ENCODE measurements at places on chromosomes 2 and 18. TPM values are rescaled to one million over a fixed set of nuclear protein-coding genes. Genes with fewer than 3 reads are reported as not detected.

DNA sequence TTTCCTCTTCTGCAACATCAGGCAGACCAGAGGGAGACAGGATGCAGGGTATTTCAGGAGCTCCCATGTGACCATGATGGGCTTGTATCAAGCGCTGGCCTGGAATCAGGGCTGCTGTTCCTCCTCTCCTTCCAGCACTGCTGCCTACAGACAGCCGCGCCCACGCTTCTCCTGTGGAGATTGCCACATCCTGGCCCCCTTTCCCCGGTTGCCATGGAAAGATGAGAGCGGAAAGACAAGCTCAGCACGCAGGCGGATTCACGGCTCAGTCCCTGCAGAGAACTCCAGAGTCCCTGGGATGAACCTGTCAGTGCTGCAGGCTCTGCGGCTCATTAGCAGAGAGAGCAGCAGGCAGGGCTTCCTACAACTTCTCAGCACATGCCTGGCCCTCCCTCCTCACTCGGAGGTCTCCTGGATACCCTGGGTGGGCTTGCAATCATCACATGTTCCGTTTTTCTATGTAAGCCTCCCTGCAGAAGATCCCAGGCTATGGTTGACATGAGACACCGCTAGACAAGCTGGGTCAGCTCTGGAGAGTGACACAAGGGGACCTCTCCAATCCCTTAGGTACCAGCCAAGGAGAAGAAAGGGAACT is 497.8 kb upstream of the MYT1L start:
- H3K4me3 ChIP-seq, result no peak overlapping the region
- no peaks in the 10 kb centered on the region for H3K36me3 ChIP-seq
- H3K27ac ChIP-seq, result no peak overlapping the region
- H3K4me1 ChIP-seq, result no peaks in the 10 kb centered on the region

FTCDNL1 gene
- 3.9 TPM for polyA plus RNA-seq

- peaks cover 6% of the 10 kb centered on the region for H3K36me3 ChIP-seq
- H3K27me3 ChIP-seq, result no peaks in the 10 kb centered on the region
- no peak overlapping the region for H3K4me3 ChIP-seq
Measured at GRCh38 chr2:25316101-25316500, 25.6 kb downstream of the DNMT3A start.

DNA sequence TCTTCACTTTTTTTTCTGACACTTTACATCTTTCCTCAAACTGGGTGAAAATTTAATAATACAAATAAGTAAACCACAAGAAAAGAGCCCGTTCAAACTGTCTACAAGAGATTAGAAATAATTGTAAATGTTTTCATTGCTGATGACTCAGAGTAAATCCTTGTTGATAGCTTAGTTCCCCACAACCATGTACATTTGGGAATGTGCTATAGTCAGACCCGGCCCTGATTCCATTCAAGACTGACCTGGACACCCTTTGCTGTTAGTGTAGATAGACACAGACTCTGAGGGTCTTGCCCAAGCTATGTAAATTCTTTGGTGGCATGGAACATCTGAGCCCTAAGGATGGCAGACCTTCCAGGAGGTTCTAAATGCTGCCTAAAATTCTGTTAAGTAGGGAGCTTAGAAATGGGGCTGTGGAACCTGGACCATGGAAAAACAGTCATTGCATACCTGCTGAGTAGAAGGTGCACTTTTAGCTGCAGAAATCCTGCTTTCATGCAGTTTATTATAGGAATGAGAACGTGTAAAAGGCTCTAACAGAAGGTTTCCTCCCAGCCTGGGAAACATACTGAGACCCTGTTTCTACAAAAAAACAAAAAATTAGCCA is 3.7 kb downstream of the MALT1 start:
- DNase-seq, result no peak
- H3K4me1 ChIP-seq, result peaks cover 11% of the 10 kb centered on the region
- peak overlapping the region; percentile 95 for H3K4me3 ChIP-seq
- no peaks in the 10 kb centered on the region for H3K27me3 ChIP-seq
- H3K27ac ChIP-seq, result peak overlapping the region; percentile 7
- H3K36me3 ChIP-seq, result no peaks in the 10 kb centered on the region

- H3K4me3 ChIP-seq, result no peak overlapping the region
- no peak overlapping the region for H3K27ac ChIP-seq
- H3K36me3 ChIP-seq, result no peaks in the 10 kb centered on the region
- DNase-seq, result no peak
Measured at GRCh38 chr18:51933903-51934302, 406.1 kb upstream of the DCC start.

GRCh38 chr2:190505696-190506095 is 28.8 kb downstream of the NEMP2 start:
- H3K27me3 ChIP-seq, result no peaks in the 10 kb centered on the region
- DNase-seq, result no peak
- no peak overlapping the region for H3K27ac ChIP-seq
- H3K36me3 ChIP-seq, result peaks cover 12% of the 10 kb centered on the region

LRRTM1 gene
- not detected for polyA plus RNA-seq

DNA sequence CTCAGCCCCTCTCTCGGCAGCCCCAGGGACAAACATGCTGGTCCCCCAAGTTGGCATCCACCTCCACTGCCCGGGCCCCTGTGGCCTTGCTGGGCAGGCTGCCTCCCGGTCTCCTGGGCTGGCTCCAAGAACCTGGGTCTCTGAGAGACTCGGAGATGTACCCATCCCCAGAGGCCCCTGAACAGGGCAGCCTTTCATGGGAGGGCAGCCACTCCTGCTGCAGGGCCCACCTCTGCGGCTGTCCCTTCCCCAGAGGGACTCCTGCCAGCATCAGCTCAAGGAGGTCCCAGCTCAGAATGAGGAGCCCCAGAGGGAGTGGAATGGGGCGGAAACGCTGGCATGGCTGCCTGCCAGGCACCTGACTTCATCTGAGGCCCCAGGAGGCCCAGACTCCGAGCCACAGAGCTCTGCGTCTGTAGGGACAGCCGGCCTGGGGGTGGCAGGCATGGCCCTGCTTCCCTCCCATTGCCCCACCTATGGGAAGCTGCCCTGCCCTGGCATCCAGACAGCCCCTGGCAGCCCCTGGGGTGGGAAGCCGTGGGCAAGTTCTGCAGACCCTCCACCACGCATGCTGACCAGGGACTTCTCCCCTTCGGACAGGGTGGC is 857 bp upstream of the CROCC2 start:
- no peaks in the 10 kb centered on the region for H3K36me3 ChIP-seq
- H3K4me1 ChIP-seq, result no peaks in the 10 kb centered on the region
- no peak overlapping the region for H3K4me3 ChIP-seq
- DNase-seq, result no peak

KRTCAP3 gene
- polyA plus RNA-seq, result 0.48 TPM

DNA sequence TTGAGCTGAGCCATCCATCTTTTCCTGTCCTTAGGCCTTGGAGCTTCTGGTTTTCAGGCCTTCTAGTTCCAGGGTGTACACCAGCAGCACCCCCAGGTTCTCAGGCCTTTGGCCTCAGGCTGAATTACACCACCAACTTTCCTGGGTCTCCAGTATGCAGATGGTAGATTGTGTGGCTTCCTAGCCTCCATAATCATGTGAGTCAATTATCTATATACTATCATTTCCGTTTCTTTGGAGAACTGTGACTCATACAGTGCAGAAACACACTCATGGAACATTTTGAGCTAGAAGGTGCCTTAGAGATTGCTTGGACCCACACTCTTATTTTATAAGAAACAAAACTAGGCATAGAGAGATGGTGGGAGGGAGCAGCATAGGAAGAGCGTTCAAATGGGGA is 167.4 kb downstream of the NCK2 start:
- no peaks in the 10 kb centered on the region for H3K36me3 ChIP-seq
- no peak for DNase-seq
- peaks cover 15% of the 10 kb centered on the region for H3K4me1 ChIP-seq
- H3K4me3 ChIP-seq, result no peak overlapping the region
- no peak overlapping the region for H3K27ac ChIP-seq

GRCh38 chr2:40043191-40043590 is 264.1 kb upstream of the THUMPD2 start:
- H3K27ac ChIP-seq, result no peak overlapping the region
- DNase-seq, result no peak
- H3K27me3 ChIP-seq, result no peaks in the 10 kb centered on the region
- H3K4me3 ChIP-seq, result no peak overlapping the region
- H3K36me3 ChIP-seq, result no peaks in the 10 kb centered on the region

DNA sequence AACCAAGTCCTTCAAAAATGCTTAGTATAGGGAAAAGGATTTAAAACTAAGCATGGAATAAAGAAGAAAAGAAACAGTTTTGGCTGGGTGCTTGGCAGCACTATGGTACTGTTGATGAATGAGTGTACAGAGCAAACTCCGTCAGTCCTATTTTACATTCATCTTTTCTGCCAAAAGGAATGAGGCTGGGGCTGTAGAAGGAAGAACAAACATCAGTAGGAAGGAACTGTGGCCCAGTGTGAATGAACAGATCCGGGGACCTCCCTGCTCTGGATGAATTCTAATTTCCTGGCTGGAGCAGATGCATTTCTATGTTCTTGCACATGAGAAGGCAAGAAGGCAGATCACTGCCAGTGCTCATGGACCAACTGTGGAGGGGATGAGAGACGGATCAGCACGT is 474.0 kb upstream of the MEIS1 start:
- no peak overlapping the region for H3K27ac ChIP-seq
- H3K4me3 ChIP-seq, result no peak overlapping the region
- no peaks in the 10 kb centered on the region for H3K4me1 ChIP-seq

- peaks cover 4% of the 10 kb centered on the region for H3K27me3 ChIP-seq
- H3K27ac ChIP-seq, result no peak overlapping the region
- no peaks in the 10 kb centered on the region for H3K36me3 ChIP-seq
- H3K4me3 ChIP-seq, result no peak overlapping the region
- H3K4me1 ChIP-seq, result no peaks in the 10 kb centered on the region
- no peak for DNase-seq
Measured at GRCh38 chr2:164745012-164745797, 96.4 kb downstream of the COBLL1 start.

DNA sequence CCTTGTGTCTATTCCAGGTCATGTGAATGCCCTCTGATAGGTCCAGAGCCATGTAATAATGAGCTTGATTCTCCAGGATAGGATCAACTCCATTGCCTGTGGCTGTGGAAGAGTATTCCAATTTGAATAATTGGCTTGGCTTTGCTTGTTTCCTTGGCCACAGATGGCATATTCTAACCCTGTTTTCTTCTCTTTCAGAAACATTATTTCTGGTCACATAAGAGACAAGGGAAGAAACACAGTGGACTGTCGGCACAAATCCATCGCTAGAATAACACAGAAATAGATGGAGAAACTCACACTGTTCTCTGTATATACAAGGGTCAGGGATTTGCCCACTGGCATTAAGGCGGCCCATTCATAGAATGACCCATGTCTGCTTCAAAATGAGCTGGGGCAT is 278.4 kb upstream of the CCDC68 start:
- DNase-seq, result no peak
- H3K4me3 ChIP-seq, result no peak overlapping the region
- no peak overlapping the region for H3K27ac ChIP-seq
- no peaks in the 10 kb centered on the region for H3K27me3 ChIP-seq
- peaks cover 45% of the 10 kb centered on the region for H3K4me1 ChIP-seq
- H3K36me3 ChIP-seq, result peaks cover 23% of the 10 kb centered on the region

GRCh38 chr2:129709001-129709955 is 270.2 kb upstream of the RAB6C start:
- no peak overlapping the region for H3K27ac ChIP-seq
- H3K27me3 ChIP-seq, result no peaks in the 10 kb centered on the region
- no peak overlapping the region for H3K4me3 ChIP-seq

DNA sequence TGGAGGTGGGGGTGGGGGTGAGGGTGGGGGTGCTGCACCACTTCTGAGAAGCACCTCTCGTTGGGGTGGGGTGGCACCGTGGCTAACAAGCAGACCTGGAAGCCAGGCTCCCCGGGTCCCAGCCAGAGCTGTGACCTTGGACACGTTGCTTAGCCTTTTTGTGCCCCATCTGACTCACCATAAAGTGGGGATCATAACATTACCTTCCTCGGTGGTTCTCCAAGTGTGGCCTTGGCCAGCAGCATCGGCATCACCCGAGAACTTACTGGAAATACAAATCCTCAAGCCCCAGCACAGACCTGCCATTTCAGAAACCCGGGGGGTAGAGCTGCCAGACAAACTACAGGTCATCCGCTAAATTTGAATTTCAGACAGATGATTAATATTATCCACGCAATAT is 58.7 kb upstream of the SLC66A3 start:
- H3K4me3 ChIP-seq, result no peak overlapping the region
- H3K27me3 ChIP-seq, result peaks cover 4% of the 10 kb centered on the region
- H3K36me3 ChIP-seq, result no peaks in the 10 kb centered on the region
- no peak for DNase-seq

PLGLB2 gene
- not detected for polyA plus RNA-seq

DNA sequence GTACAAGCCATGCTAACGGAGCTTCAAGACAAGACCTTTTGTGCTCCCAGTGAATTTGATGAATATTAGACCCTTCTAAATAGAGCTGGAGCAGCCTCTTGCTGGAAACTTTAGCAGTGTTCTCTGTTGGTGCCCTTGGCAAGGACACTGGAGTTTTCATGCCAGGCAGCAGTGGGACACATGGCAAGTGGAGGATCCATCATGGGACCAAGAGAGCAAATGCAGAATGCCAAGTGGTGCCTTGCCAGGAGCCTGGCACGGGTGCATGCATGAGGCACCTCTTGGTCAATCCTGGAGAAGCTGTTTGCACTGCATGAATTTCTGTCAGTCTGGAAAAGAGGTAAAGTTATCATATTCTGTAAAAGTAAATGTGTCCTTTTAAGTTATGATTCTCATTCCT is 59.1 kb downstream of the NETO1 start:
- H3K27ac ChIP-seq, result no peak overlapping the region
- H3K4me1 ChIP-seq, result no peaks in the 10 kb centered on the region
- no peak for DNase-seq
- H3K4me3 ChIP-seq, result no peak overlapping the region
- H3K27me3 ChIP-seq, result no peaks in the 10 kb centered on the region

MRPL30 gene
- 44.5 TPM for polyA plus RNA-seq

- DNase-seq, result no peak
- H3K4me1 ChIP-seq, result no peaks in the 10 kb centered on the region
- no peaks in the 10 kb centered on the region for H3K36me3 ChIP-seq
- H3K27me3 ChIP-seq, result no peaks in the 10 kb centered on the region
- H3K27ac ChIP-seq, result no peak overlapping the region
- no peak overlapping the region for H3K4me3 ChIP-seq
Measured at GRCh38 chr2:224209555-224210285, 170.6 kb upstream of the SERPINE2 start.

MFSD2B gene
- polyA plus RNA-seq, result 0.51 TPM

CTAGE1 gene
- polyA plus RNA-seq, result not detected

DNA sequence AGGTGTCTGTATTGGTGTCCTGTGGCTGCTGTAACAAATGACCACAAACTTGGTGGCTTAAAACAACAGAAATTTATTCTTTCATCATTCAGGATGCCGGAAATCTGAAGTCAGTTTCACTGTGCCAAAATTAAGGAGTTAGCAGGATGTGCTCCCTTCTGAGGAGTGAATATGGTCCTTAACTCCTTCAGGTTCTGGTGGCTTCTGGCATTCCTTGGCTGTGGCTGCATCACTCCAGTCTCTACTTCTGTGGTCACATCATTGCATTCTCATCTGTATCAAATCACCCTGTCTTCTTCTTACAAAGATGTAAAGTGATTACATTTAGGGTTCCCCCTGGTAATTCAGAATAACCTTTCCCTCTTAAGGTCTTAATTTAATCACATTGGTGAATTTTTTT is 12.6 kb downstream of the GPD2 start:
- peaks cover 20% of the 10 kb centered on the region for H3K4me1 ChIP-seq
- H3K27me3 ChIP-seq, result no peaks in the 10 kb centered on the region
- no peak overlapping the region for H3K27ac ChIP-seq
- DNase-seq, result no peak
- no peaks in the 10 kb centered on the region for H3K36me3 ChIP-seq
- no peak overlapping the region for H3K4me3 ChIP-seq

GRCh38 chr2:238669046-238669445 is 178.8 kb upstream of the TWIST2 start:
- no peaks in the 10 kb centered on the region for H3K4me1 ChIP-seq
- H3K4me3 ChIP-seq, result no peak overlapping the region
- no peaks in the 10 kb centered on the region for H3K36me3 ChIP-seq

- H3K4me3 ChIP-seq, result no peak overlapping the region
- no peaks in the 10 kb centered on the region for H3K4me1 ChIP-seq
- H3K36me3 ChIP-seq, result peaks cover 3% of the 10 kb centered on the region
- H3K27ac ChIP-seq, result no peak overlapping the region
- H3K27me3 ChIP-seq, result no peaks in the 10 kb centered on the region
Measured at GRCh38 chr2:233480490-233481202, 85.9 kb downstream of the USP40 start.

Measured in GM12878 (cell line).